ENCODE measurements at places on chromosomes 12 and 14. TPM values are rescaled to one million over a fixed set of nuclear protein-coding genes. Genes with fewer than 3 reads are reported as not detected.
A peak's percentile ranks its signal among the peaks of the same experiment; 100 is the strongest.

DNA sequence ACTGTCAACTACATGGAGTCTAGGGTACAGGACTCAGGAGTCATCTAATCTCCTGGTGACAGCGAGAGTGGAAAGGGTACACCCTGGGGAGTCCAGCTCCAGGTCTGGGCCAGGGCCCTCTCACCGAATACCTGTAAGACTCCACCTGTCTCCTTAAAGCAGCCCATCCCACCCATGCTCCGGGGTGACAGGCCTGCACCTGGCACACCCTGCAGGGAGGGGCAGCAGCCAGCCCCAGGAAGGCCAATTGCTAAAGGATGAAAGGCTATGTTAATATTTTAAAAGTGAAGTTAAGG lies 45.5 kb downstream of the STX2 start:
- no peak for DNase-seq
- H3K27ac ChIP-seq = no peak overlapping the region
- no peaks in the 10 kb centered on the region for H3K4me1 ChIP-seq
- H3K36me3 ChIP-seq = peaks cover 36% of the 10 kb centered on the region

KITLG gene
- 17.6 TPM for total RNA-seq

GRCh38 chr12:110176745-110177144 lies 52.6 kb downstream of the IFT81 start:
- H3K4me3 ChIP-seq = no peak overlapping the region
- no peak for DNase-seq

DNA sequence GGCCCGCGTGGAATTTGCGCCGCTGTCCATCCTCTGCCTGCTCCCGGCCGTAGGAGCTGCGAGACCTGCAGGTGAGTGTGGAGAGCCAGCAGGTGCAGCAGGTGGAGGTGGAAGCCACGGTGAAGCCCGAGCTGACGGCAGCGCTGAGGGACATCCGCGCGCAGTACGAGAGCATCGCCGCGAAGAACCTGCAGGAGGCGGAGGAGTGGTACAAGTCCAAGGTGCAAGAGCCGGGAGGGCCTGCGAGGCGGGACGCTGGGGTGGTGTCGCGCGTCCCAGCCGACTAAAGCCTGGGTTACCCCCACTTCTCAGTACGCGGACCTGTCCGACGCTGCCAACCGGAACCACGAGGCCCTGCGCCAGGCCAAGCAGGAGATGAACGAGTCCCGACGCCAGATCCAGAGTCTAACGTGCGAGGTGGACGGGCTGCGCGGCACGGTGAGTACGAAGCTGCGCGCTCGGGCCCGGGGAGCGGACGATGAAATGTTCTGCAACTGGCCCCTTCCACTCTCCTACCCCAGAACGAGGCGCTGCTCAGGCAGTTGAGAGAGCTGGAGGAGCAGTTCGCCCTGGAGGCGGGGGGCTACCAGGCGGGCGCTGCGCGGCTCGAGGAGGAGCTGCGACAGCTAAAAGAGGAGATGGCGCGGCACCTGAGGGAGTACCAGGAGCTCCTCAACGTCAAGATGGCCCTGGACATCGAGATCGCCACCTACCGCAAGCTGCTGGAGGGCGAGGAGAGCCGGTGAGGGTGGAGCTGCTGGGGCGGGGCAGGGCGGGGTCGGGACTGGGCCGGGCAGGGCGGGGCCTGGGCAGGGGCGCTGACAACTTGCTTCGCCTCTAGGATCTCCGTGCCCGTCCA lies 2.1 kb downstream of the PRPH start:
- H3K4me3 ChIP-seq = peak overlapping the region; percentile 44
- H3K36me3 ChIP-seq = no peaks in the 10 kb centered on the region
- peaks cover 56% of the 10 kb centered on the region for H3K27me3 ChIP-seq
- no peak overlapping the region for H3K27ac ChIP-seq
- H3K4me1 ChIP-seq = peaks cover 43% of the 10 kb centered on the region

DNA sequence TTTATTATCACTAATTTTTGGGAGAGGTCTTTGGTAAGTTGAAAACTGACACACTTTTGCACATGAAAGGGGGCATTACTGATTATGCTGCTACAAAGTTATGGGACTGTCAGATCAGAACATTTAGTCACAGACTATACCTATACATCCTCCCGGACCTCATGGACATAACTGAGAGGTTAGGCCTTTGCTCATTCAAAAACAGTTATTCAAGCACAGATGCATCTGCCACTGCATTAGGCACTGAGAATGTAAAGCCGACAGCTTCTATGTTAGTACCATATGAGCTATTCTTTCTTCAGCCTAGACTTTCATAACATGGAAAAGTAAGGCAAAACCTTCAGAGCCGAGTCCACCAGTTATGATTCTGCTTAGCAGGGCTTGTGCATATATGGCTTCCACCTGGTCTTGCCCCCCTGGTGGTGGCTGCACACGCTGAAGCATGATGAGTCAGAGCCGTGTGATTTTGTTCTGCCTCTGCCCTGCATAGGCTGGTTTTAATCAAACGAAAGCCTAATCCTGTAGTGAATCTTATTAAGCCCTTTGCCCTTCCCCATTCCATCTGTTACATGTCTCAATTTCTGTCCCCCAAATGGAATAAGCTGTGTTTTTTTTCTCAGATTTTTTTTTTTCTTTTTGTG lies 21.8 kb upstream of the RNU6-8 start:
- peaks cover 9% of the 10 kb centered on the region for H3K4me1 ChIP-seq
- H3K4me3 ChIP-seq = no peak overlapping the region
- H3K27ac ChIP-seq = peak overlapping the region; percentile 18
- no peaks in the 10 kb centered on the region for H3K27me3 ChIP-seq
- DNase-seq = no peak

- no peaks in the 10 kb centered on the region for H3K27me3 ChIP-seq
- peaks cover 45% of the 10 kb centered on the region for H3K4me1 ChIP-seq
- no peak overlapping the region for H3K27ac ChIP-seq
- no peaks in the 10 kb centered on the region for H3K36me3 ChIP-seq
- DNase-seq = no peak
These were observed 142.7 kb downstream of the CHST11 start for GRCh38 chr12:104599272-104600035.

- H3K27me3 ChIP-seq = no peaks in the 10 kb centered on the region
- no peak for DNase-seq
- H3K27ac ChIP-seq = no peak overlapping the region
- H3K4me1 ChIP-seq = peaks cover 7% of the 10 kb centered on the region
- no peaks in the 10 kb centered on the region for H3K36me3 ChIP-seq
These were observed 463.9 kb upstream of the TBX3 start for GRCh38 chr12:115147916-115148315.

- H3K27ac ChIP-seq = no peak overlapping the region
- peaks cover 17% of the 10 kb centered on the region for H3K36me3 ChIP-seq
- H3K4me3 ChIP-seq = no peak overlapping the region
- no peak for DNase-seq
These were observed 33.3 kb upstream of the GPR68 start for GRCh38 chr14:91277546-91278382.

OR11G2 gene
- not detected for total RNA-seq

GRCh38 chr12:5396541-5396940 lies 35.4 kb upstream of the NTF3 start:
- H3K36me3 ChIP-seq = no peaks in the 10 kb centered on the region
- DNase-seq = no peak
- peaks cover 4% of the 10 kb centered on the region for H3K4me1 ChIP-seq
- H3K4me3 ChIP-seq = no peak overlapping the region
- H3K27me3 ChIP-seq = peaks cover 24% of the 10 kb centered on the region

FSCB gene
- total RNA-seq = not detected

DNA sequence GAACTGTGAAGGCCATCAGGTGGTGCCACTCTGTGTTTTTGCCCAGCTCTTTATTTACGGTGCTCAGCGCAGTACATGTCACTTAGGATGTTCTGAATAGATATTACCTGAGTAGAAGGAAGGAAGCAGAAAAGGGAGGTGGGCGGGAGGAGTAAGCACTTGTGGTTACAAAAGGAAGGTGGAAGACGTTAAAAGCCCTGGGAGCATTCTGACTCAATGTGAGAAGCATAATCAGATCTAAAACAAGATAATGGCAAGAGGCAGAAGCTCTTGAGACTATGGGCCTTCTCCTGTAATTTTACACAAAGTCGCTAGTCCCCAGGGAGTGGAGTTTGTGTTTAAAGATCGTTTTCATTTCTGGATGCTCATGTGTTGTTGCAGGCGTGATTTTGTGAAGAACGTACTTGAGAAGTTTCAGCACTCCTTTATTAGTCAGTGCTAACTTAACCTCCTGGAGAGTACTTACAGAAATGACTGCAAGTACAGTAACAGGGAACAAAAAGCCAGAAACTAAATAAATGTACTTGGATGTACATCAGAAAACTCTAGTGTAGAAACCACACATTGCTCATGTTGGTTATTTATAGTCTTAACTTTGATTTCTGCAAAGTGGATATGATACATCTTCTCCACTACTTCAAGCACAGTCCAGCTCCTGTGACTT lies 1523.5 kb downstream of the AACS start:
- no peak for DNase-seq
- H3K36me3 ChIP-seq = no peaks in the 10 kb centered on the region
- H3K4me3 ChIP-seq = no peak overlapping the region
- no peaks in the 10 kb centered on the region for H3K4me1 ChIP-seq
- no peaks in the 10 kb centered on the region for H3K27me3 ChIP-seq
- H3K27ac ChIP-seq = no peak overlapping the region

PTPRB gene
- total RNA-seq = 15.9 TPM

OVCH1 gene
- not detected for total RNA-seq

GRCh38 chr12:115374480-115375185 lies 690.7 kb upstream of the TBX3 start:
- H3K4me1 ChIP-seq = peaks cover 6% of the 10 kb centered on the region
- no peaks in the 10 kb centered on the region for H3K36me3 ChIP-seq
- no peak overlapping the region for H3K27ac ChIP-seq
- no peak overlapping the region for H3K4me3 ChIP-seq

GRCh38 chr14:89720741-89721729 lies 233.5 kb downstream of the EFCAB11 start:
- no peak overlapping the region for H3K4me3 ChIP-seq
- no peaks in the 10 kb centered on the region for H3K36me3 ChIP-seq
- no peak for DNase-seq
- H3K4me1 ChIP-seq = peaks cover 29% of the 10 kb centered on the region
- H3K27ac ChIP-seq = peak overlapping the region; percentile 51

DNA sequence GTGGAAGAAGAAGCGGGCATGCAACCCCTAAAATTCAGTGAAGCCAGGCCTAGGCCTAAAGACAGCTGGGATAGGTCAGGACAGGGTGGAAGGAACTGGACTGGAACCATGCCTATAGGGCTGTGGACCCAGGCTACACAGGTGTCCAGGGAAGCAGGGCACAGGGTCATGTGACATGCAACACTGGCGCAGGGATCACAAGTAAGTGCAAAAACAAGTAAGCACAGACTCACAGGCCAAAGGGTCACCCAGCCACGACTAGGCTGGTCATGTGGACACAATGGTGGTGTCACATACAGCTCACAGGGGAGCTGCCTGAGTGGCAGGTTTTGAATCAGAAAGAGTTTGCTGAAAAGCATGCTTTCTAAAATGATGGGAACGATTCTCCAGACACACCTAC lies 195.7 kb downstream of the SPTSSA start:
- H3K4me3 ChIP-seq = no peak overlapping the region
- no peaks in the 10 kb centered on the region for H3K36me3 ChIP-seq
- H3K4me1 ChIP-seq = no peaks in the 10 kb centered on the region
- no peak for DNase-seq
